ENCODE measurements at places on chromosomes 2 and 18.

- no peak for DNase-seq
Observed at GRCh38 chr2:112301973-112302372, 26.6 kb downstream of the ZC3H6 start.

DNA sequence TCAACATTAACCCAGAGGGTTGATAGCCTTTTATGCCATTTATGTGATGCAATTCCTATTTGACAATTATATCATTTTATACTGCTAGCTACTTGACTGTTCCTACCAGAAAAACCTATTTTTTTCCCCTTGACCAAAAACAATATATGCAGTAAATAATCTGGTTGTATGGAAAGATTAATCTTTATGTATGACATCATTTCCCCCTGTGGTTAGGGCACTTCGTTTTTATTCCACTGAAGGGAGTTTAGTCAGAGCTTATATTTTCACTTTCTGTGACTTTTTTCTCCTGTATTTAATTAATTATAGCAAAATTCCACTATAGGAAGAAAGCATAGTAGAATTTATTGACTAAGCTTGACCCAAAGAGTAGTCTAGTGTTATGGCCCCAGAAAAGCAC, 107.6 kb downstream of the HAUS1 start:
- no peak for DNase-seq

- no peak for DNase-seq
Observed at GRCh38 chr2:222050981-222051380, 247.8 kb downstream of the PAX3 start.

- no peak for DNase-seq
Observed at GRCh38 chr2:229620289-229620688, 94.1 kb downstream of the DNER start.

DNA sequence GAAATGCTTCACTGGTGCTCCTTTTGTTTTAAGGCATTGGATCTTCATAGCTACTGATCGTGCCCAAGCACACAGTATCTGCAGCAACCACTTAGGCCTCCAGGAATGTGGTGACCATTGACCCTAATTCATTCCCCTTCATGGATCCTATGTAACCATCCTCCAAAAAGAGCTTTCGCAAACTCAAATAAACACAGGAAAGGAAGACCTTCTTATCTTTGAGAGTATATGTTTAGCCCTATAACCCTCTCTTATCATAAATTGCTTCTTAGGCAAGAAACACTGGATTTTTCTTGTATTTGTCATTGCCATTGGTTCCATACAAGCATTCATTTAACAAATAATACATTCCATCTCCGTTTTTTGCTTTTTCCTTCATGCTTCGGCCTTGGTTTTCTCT, 4.1 kb upstream of the TTR start:
- DNase-seq, result no peak

DNA sequence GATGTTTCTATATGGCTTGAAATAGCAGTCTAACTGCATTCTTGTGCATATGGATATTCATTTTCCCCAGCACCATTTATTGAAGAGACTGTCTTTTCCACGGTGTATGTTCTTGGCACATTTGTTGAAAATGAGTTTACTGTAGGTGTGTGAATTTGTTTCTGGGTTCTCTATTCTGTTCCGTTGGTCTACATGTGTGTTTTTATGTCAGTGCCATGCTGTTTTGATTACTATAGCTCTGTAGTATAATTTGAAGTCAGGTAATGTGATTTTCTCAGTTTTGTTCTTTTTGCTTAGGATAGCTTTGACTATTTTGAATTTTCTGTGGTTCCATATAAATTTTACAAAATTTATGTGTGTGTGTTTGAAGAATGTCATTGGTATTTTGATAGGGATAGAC, 201.0 kb downstream of the MBD5 start:
- no peak for DNase-seq

DNA sequence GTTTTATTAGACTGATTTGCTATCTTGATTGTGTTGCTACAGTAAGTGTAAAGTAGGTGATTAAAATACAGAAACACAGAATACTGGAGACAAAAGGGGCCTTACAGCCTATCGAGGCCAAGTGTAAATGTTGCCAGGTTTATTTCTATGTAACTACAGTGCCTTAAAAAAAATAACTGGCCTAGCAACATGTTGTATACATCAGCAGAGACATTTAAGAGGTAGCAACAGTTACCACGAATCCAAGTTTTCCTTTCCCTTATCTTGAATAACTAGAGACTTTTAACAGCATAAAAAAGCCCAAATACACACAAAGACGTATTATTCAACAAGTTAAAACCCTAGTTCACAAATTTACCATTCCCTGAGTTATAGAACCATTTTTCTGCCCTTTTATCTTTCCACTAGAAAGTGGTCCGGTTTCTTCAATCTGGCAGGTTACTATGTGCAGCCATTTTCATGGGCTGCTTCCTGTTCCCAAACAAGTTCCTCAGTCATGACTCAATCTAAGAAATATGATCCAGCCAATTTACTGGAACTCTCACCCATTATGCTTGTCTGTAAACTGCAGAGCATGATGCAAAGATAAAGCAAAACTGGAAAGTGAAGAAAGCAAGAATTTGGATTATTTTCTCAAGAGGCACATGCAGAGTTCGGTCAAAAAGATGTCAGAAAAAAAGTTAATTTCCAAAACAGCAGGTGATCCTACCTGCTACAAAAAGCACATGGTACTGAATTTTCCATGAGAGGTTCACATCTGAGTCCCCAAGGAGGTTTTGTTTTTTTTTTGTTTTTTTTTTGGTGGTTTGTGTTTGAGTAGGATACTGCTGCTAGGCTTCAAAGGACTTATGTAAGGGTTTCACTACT, 22.2 kb downstream of the NFE2L2 start:
- no peak for DNase-seq

DNA sequence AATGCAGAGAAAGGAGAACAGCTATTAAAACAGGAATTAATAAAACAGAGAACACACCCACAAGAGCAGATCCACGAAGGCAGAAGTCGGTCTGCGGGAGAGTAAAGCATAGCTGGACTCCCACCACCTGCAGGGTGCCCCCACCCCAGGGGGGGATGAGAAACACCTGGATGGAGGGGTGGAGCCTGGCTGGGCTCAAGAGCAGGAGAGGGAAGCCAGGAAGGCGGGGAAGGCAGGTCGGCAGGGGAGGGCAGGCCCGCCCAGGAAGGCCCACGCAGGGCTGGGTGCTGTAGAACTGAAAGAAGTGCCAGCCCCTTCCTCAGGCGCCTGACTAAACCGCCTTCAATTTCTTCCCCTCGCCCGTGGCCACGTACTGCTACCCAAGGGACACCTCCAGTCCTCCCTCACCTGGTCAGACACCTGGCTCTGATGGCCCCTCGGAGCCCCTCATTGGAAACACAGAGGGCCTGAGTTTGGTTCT, 175.4 kb downstream of the HDAC4 start:
- no peak for DNase-seq

GRCh38 chr2:95297639-95298395, 670 bp downstream of the KCNIP3 start:
- no peak for DNase-seq

DNA sequence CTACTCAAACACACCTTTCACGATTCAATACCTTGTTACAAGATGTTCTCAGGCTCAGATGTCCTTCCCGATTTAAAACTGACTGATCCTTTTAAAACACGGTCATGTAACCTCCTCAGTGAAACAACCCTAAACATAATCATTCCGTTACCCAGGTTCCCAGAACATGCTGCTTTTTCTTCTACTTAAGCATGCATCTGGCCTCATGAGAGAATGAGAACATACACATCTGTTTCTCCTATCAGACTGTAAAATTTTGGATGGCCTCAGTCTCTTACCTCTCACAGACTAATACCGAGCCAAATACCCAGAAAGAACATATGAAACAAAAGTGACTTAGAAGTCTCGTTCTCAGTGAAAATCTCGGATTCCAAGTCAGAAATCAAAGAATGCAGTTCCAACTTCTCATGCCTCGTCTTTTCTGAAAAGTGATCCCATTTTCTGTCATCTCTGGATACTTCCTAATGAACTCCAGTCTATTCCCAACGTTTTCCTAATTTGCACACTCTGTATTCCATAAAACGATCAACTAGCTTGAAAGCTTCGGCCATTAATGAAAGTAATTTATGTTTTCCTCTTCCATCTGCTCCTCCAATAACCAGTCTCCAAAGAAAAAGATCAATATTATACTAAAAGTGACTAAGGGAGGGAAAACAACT, 919 bp downstream of the SF3B1 start:
- DNase-seq, result no peak

Measured in activated CD4-positive, alpha-beta T cell treated with anti-CD3 and anti-CD28 coated beads, Interleukin-2, amount 50 U/mL, for 1 hour (primary cell).